ENCODE measurements at places on chromosomes 4 and X.

GRCh38 chr4:47002580-47002979 lies 9.2 kb upstream of the GABRA4 start:
- no peak for DNase-seq

GRCh38 chrX:54482839-54483593 lies 13.0 kb downstream of the FGD1 start:
- DNase-seq = no peak

DNA sequence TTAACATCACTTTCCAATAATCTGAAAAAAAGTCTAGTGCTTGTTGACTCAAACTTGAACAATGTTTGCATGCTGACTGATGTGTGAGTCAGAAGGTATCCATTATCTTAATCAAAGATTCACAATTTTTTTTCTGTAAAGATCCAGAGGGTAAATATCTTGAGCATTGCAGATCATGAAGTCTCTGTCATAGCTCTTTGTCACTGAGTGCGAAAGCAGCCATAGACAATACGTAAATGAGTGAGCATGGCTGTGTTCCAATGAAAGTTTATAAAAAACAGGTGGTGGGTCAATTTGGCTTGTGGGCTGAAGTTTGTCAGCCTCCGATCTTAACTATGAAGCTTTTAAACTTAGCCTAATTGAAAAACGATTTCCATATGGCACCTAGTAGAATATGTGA lies 37.7 kb downstream of the NHS start:
- DNase-seq = no peak

DNA sequence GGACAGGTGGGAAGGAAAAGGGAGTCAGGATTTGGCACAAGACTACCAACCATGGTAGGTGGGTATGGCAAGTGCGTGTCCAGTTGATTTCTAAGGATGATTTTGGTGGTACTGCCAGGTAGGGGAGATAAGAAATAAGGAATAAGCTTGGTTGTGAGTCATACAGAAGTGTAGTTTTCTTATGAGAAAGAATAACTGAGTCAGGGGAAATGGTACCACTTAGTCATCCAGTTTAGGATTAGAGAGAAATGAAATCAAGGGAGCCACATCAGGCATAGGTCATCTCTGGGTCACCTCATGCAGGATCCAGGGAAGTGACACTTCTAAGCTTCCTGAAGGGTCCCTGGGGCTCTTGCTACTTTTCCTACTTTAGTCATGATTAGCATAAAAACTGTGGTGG lies 107.1 kb upstream of the C1GALT1C1 start:
- DNase-seq = no peak

DNA sequence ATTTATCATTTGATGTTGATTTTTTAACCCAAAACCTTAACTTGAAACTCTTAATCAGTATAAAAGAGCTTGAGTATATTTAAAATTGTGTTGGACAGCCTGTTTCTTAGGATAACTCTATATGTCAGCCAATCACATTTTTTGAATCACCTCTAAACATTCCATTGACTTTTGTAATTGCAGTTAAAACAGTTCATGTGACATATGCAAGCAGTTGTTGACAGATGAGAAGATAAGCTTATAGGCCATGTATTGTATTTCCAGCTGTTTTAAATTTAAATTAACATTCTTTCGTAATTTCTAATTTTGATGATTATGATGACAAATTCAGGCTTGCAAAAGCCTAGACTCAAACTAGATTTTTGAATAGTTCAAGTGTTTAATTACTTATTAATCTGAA lies 17.4 kb downstream of the VEGFC start:
- no peak for DNase-seq

GRCh38 chrX:2391869-2392606 lies 108.7 kb downstream of the DHRSX start:
- DNase-seq = no peak

DNA sequence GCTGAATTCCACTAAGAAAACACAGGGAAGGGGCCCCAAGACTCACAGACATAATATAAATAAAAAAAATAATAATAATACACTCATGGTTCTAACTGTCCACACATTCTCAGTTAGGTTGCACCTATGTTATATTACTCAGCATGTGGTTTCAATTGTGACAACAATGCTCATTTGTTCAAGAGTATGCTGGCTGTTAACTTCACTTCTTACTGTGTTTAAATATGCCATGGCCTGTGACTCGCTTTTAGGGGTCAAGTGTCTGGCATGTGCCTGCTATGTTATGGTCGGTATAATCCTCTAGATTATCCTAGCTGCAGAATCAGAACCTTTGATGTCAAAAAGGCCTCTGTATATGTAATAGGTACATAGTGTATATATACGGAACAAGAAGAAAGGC lies 324.8 kb upstream of the INTU start:
- DNase-seq = no peak

GRCh38 chrX:4622486-4623167 lies 909.2 kb upstream of the PRKX start:
- no peak for DNase-seq

DNA sequence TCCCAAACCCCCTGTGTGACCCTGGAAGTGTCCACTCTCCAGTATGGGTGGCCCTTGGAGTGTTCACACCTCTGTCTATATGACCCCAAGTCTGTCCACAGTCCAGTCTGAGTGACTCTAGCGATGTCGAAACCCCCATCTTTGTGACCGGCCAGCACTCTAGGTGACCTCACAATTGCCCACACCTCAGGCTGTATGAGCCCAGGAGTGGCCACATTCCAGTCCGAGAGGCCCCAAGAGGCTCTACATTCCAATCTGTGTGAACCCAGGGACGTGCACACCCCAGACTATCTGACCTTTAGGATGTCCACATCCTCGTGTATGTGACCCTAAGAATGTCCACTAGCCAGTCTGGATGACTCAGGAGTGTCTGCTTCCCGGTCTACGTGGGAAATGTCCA lies 7.3 kb upstream of the GLOD5 start:
- DNase-seq = no peak

Measured in germinal center (tissue), 1 donor.